Stimulated activated CD8-positive, alpha-beta memory T cell treated with anti-CD3 and anti-CD28 coated beads, Interleukin-4, amount 100 ng/mL, for 48 hours (primary cell): ENCODE measurements at places on chromosomes 3 and 15.

DNA sequence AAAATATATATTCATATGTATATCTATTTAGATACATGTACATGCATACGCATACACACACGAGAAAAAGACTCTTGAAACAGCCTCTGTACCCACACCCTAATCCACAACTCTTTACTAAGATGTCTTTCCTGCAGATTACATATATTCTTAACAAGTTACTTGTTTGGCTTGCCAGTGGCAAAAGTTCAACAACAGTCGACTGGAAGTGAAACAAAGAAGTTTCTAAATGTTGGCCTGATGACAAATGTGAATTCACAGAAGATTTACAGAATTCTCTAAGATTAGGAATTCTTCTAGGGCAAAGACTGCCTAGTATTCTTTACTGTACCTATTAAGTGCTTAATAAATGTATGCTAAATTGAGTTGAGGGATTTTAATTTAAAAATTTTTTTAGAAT, 116.8 kb downstream of the CDIN1 start:
- no peak for DNase-seq

- DNase-seq = no peak
Measured at GRCh38 chr3:72505539-72506405, 342.5 kb downstream of the SHQ1 start.

- no peak for DNase-seq
Measured at GRCh38 chr3:114903213-114903612, 243.9 kb downstream of the ZBTB20 start.

- DNase-seq = no peak
Measured at GRCh38 chr15:85941186-85941855, 138.3 kb upstream of the AGBL1 start.

GRCh38 chr15:92146511-92147150, 247.1 kb upstream of the ST8SIA2 start:
- no peak for DNase-seq

DNA sequence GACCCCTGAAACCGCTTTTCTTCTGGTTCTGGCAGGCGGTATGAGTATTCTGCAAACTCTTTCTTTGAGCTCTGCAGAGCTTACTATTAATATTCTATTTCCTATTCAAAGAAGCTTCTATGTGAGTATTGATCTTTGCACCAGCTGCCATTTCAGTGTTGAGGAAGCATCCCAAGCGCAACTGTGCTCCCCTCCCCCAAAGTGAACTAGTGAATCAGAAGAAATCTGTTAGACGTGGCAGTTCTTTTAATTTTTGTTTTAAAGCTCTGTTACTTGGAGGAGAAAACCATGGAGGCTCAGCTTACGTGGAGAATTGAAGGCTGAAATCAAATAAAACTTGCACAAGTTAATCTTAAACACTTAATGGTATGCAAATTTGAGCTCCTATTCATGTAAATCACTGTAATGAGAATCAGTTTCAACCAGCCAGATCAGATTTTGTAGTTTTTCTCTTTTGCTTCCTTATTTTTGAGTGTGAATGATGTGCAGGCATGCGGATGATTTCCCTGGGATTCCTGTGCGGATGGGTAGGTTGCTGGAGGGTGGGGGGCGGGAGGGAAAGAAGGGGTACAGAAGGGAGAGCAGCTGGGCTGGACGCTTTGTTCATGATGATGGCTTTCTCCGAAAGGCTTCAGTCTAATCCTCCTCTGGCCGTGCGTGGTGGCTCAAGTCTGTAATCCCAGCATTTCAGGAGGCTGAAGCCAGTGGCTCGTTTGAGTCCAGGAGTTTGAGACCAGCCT, 16.1 kb upstream of the AGBL1 start:
- no peak for DNase-seq

- DNase-seq = no peak
Measured at GRCh38 chr3:176905331-176905730, 292.0 kb downstream of the TBL1XR1 start.
